Stimulated activated memory B cell treated with anti-CD40 and anti-IgM and Interleukin-4, amounts not matched to agents 10 μg/mL and 1 μg/mL and 100 μg/mL, for 72 hours (primary cell): ENCODE measurements at places on chromosomes 1 and 21.

DNA sequence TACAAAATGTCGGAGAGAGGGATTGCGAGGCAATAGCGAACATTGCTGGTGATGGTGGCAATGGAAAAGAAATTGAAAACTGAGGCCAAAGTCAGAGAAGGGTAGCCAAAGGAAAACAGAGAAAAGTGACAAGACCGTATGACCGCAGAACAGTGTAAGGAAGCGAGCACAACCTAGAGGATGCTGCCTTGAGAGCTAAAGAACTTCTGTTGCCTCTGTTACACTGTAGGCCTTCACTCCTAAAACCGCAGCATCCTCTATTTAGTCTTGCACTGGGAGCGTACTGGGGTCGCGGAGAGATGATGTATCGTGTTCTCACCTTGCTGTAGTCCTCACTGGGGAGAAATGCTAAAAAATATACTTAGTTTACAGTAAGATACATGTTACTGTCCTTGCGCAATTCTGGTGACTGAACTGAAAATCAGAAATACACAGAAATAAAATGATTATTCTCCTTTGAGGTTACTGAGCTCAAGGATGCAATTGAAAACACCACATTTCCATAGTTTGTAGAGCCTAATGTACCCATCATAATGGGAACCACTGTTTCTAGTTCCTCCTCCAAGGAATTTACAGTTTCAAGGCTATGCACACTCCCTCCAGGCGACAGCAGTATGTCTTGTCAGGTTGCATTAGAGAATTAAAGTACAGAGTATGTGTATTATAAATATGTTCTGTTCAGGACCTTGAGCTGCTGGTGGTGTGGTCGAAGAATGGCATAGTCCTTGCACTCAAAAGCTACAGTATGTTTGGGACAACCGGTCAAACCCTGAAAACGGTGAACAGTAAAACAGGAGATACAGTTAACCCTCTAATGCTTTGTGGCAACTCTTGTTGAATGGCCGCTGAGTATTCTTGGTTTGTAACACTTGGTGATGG, 1.3 kb downstream of the NEK7 start:
- ATAC-seq: no peak

- no peak for ATAC-seq
These were observed 546.1 kb upstream of the ADAMTS5 start for GRCh38 chr21:27513016-27513415.

GRCh38 chr1:112083487-112083886, 94.0 kb upstream of the KCND3 start:
- ATAC-seq: no peak

DNA sequence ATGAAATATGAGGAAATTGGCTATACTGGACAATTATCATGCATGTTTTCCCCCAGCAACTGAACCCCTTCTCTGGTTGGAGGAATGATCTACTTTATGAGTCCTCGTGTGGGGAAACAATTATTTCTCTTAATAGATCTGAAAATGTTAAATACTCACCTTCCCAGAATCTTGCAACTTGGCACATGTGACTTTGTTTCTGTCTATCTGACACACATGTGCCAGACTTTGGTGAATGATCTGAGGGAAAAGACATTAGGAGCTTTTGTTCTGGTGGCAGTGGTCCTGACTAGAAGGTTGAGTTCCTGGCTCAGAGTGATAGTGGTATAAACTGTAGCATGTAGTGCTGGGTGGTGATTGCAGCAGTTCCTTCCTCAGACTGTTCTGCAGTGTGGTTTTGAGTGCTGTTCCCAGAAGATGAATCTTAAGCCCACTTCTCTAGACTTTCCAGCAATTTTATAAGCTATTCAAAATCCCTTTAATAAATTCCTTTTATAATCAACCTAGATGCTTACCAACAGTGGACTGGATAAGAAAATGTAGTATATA, 59.3 kb upstream of the B3GALNT2 start:
- ATAC-seq: no peak

DNA sequence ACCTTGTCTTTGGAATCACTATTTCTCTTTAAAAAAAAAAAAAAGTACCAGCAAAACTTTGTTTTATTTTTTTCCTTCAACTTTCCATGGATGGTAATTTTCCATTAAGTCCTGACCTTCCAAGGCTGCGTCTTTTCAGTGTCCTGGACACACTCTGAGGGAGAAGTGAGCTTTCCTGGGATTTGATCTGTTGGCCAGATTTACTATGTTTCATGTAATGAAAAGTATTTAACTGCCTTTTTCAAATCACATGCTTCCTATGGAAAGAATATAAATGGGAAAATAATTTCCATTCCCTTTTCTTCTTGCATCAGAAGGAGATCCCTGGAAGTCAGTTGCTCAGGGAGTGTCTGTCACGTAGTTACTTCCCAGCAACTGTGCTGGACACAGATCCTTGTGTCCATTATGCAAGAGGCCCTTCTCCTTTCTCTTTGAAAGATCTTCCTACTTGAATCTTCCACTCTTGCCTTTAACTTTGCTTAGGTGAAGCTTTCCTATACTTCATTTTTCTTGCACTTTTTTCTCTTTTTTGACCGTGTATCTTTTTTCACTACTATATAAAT, 59.3 kb downstream of the CENPF start:
- no peak for ATAC-seq
